Activated naive CD4-positive, alpha-beta T cell (primary cell): ENCODE measurements at places on chromosomes 1 and 21.

- no peak for DNase-seq
Observed at GRCh38 chr1:55589671-55590297, 374.6 kb upstream of the USP24 start.

DNA sequence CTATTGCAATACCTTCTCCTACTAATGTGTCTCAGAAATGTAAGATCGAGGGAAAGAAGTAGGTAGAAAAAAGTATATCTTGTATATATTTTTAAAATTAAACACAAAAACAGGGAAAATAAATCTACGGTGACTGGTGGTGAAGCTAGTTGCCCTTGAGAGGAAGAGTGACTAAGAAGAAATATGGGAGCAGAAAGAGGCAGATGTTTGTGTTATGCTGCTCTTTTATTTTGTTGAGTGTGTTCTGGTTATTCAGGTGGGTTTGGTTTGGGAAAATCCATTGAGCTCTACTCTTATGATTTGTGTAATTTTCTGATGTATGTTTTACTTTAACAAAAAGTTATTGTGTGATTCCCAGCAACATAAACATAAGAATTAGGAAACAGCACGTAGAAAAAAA, 444.9 kb upstream of the B3GALT2 start:
- DNase-seq, result no peak

- no peak for DNase-seq
Observed at GRCh38 chr1:165463978-165464377, 19.1 kb upstream of the RXRG start.

DNA sequence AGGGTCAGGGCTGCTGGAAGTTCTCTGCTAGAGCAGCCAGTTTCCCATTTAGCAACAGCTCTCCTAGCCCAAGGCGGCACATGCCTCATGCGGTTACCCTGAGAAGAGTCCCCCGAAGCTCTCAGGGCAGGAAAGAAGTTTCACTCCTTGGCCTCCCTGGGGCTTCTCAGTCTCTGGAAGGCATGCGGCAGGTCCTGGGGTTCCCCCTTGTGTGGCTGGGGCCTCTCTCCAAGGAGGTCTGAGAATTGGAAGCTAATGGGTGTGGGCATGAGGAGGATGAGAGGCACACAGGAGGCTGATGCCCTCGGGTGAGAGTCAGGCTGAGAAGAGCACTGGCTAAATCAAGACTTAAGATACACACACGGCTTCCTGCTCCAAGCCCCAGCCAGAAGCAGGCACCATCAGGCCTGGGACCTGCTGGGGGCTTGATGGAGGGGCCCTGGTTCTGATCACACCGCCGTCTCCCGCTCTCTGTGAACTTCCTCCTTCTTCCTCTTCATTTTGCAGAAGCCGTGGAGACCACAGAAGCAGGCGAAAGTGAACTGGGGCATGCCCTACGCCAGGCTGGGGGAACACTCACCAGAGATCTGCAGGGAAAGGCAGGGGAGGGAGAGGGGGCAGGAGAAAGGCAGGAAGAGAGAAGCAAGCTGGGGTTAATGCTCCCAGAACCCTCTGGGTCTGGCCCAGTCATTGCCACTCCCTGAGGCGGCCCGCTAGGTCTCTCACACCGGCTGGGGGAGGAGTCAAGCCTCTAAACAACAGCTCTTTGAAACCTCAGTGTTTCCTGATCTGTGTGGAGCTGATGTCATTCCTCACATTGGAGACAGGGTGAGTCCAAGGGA, 15.1 kb downstream of the BLACAT1 start:
- peak; percentile 63 for DNase-seq

GRCh38 chr1:109959974-109960744, 24.4 kb upstream of the AHCYL1 start:
- no peak for DNase-seq

DNA sequence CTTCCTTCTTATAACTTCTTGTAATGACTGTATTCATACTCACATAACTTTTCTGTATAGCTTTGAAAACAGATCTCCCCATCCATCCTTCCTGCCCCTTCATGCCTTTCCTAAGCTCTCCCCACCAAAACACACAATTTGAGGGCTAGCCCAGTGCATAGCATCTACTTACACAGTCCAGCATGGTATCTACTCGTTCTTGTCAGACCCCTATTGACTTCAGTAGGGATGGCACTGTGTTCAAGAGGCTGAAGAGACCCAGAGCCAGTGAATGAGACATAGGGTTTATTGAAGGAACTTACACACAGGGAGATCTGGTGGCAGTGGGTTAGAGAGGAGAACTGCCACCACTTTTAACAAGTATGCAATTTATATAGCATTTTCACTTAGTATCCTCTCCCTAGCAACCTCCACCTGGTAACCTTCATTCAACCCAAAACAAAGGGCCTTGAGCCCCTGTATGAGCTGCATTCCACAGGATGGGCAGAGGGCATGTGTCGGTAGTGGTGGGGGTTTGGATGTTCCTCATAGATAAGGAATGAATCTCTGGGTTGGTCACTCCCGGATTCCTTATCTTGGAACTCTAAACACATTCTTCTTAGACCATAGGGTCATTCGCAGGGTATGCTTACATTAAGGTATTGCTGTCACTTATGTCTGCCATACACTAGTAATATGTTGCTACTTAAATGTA, 64.9 kb upstream of the GNG12 start:
- DNase-seq, result no peak

DNA sequence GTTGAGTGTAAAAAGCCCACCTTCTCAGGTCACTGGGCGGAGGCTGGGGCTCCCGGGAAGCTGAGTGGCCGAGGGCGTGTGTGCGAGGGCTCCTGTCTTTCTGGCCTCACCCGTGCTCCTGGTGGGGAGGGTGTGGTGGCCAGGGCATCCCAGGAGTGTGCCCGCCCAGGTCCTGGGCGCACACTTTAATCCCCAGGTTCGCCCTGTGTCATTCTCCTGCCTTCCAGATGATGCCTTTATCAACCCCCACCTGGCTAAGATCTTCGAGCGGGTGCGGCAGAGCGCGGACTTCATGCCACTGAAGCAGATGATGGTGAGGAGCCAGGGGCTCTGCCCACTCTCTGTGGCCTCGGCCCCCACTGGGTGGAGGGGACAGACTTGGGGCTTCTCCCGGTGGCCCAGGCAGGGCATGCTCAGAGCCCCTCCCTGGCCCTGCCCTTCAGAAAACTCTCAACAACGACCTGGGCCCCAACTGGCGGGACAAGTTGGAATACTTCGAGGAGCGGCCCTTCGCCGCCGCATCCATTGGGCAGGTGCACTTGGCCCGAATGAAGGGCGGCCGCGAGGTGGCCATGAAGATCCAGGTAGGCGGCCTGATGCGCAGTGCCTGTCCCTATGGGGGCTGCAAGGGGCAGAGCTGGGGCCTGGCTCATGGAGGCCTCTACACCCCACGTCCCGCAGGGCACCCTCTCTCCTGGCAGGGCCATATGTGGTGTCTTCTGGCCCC, 42.5 kb downstream of the COQ8A start:
- DNase-seq, result no peak

DNA sequence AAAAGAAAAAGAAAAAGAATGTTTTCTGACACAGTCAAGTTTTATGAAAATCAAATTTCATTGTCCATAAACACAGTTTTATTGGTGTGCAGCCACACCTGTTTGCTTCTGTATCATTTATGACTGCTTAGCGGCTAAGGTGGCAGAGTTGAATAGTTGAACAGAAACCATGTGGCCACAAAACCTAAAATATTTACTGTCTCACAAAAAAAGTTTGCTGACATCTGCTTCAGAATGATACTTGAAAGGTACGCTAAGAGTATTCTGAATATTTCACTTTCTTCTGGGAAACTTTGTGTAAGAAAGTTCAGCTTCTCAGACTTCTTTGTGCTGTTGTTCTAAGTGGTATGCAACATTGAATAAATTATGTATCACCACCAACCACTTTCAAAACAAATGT, 6.2 kb downstream of the KCNK1 start:
- DNase-seq, result no peak

DNA sequence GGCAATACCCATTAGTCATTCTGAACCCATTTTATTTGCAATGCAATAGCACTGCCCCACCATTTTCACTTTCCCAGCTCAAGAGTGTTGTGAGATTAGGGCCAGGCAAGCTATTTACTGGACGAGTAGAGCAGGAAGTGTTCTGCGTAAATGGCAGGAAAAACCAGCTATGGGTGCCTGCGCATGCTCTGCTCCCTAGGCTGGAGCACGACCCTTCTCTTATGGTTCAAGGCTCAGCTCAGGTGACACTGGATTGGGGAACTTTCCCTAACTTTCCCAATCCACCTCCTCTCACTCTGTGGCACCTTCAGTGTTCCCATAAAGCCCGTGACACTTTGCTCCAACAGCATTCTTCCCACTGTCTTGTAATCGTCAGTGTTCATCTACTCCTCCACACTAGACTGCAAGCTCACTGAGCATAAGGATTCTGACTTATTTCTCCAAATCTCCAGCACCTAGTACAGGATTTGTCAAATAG, 3.6 kb upstream of the MAN1A2 start:
- no peak for DNase-seq

DNA sequence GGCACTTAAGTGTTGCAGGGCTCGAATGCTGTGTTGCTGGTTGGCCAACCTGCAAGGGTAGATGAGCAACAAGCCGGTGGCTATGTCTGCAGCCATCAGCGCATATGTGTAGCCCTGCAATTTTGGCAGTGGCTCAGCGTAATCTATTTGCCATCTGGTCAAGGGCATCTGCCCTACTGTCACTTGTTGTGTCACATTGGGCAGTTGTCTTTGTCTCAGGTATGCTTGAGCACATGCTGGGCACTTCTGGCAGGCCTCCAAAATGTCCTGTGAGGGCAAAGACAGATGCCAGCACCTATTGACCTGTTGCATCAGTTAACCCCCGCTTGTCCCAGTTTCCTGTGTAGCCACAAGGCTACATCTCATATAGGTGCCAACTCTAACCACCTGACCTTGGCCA, 111.8 kb downstream of the GDAP2 start:
- no peak for DNase-seq

GRCh38 chr1:27563591-27564471, 40.1 kb downstream of the AHDC1 start:
- no peak for DNase-seq

DNA sequence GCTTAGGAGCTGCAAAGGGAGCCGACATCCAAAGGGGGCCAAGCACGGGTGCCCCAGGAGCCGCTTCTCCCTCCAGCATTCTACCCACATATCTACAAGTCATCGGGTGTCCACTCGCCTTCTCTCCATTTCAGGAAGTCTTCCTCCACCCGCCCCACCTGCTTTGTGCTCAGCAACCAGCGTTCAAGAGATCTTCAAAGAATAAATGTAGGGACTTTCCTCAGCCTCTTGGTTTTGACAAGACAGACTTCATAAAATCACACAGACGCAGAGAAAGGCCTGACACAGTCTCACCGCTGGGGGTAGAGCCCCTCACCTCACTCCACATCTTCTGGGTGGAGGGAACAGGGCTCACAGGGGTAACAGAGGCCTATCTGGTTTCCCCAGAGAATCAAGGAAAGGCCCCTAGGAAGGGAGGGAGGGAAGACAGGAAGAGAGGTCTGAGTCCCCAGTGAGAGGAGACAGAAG, 49.5 kb downstream of the SSBP3 start:
- no peak for DNase-seq

DNA sequence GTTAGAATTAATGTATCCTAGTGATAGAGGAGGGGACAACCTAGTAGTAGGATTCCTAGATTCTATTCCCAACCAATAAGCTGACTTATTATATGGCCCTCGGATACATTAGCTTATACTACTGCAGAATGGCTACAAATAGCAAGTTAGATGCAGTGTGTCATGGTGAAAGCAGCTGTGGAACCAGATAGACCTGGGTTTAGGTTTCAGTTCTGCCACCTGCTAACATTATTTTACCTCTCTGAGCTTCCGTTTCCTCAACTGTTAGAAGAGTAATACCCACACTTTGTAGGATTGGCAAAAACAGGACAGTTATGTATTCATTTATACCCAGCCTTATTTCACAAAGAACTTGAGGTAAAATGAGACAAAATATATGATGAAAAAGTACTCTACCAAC, 21.6 kb upstream of the MAGOH start:
- no peak for DNase-seq

GRCh38 chr1:8257621-8258020, 60.3 kb upstream of the SLC45A1 start:
- no peak for DNase-seq

GRCh38 chr1:198640174-198640573, 1.3 kb downstream of the PTPRC start:
- no peak for DNase-seq

GRCh38 chr1:110084227-110085078, 14.0 kb upstream of the ALX3 start:
- DNase-seq, result no peak

DNA sequence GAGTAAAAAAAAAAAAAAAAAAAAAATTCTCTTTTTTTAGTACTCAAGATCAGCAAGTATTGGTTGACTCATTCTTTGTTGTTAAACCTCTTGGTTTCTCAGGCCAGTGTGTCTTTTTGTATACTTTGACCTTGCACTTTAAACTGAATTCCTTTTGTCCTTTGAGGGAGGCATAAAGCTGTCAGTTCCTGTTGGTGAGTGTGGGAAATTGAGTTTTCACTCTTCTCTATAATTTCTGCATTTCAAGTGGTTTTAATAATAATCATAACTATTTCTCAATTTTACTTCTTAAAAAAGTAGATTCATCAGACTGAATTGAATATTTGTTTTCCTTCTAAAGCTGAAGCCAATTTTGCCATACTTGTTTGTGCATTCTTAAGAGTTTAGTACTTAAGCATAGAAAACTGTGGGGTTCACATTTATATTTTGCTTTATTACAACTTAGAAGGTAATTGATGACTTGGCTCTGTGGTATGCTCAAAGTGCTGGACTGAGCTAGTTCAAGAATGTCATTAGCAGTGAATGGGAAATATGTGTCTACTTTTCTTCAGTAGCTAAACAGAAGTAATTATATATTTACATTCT, 43.4 kb downstream of the ITSN1 start:
- DNase-seq, result no peak

- no peak for DNase-seq
Observed at GRCh38 chr1:179881642-179882252, 338 bp upstream of the TOR1AIP1 start.

- DNase-seq, result no peak
Observed at GRCh38 chr1:208083016-208083714, 161.0 kb downstream of the PLXNA2 start.

DNA sequence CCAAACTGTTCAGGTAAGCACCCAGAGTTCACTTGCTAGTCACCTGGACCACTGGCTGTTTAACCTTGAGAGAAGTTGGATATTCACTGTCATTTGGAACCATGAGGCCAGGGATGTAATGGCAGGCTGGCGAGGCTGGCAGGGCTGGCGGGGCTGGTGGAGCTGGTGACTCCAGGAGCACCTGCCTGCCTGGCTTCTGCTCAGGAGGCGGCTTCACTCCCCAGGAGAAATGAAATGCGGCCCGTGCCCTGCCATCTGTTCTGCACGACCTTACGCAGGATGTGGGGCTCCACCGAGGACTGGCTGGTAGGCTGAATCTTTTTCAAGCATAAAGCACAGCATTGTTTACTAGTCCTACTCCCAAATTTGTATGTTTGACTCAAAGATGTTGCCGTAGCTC, 22.7 kb upstream of the MX1 start:
- DNase-seq, result no peak

GRCh38 chr1:150072959-150073358, 5.4 kb downstream of the VPS45 start:
- DNase-seq, result no peak

DNA sequence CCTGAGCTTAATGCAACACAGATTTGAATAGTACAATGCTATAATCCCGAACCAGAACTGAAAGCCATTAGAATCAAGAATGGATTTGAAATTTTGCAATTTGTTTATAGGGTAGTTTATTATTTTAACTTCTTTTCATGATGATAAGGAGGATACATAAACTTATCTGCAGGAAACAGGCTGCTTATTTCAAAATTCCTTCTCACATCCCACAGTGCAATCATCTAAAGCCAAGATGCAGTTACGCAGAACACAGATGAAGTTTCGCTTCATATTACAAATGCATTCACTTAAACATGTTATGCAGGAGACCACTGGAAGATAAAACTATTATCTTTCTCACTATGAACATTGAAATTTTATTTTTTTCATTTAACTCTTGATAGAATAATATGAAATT, 1019.6 kb downstream of the PLA2G4A start:
- no peak for DNase-seq
